Endodermal cell (in vitro differentiated cells): ENCODE measurements at places on chromosomes 3 and 15.

GRCh38 chr3:83039422-83039821 lies 1278.0 kb upstream of the GBE1 start:
- no peak for DNase-seq

DNA sequence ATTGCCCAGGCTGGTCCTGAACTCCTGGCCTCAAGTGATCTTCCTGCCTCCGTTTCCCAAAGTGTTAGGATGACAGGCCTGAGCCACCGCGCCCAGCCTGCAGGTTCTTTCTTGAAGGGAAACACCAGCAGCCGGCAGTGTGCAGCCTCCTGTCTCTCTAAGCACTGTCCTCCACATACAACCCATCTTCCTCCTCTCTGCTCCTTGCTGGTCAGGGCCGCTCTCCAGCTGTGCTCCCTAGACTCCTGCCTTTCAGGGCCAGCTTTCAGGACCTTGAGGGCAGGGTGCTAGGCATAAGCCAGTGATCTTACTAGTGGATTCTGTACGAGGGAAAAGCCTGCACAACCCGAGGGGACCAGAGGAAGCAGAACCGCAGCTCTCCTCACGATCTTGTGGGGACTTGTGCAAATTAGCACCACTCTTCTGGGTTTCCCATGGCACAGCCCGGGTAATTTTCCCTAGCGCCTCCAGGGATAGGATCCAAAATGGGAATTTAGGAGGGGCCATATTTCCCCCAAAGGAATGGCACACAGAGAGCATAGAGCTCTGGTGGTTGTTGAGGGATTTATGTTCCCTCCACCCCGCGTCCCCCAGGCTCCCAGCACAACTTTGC lies 18.2 kb upstream of the CORO2B start:
- DNase-seq: peak; percentile 50

- DNase-seq: peak; percentile 64
These were observed 10.4 kb downstream of the SLC28A1 start for GRCh38 chr15:84894736-84895425.

DNA sequence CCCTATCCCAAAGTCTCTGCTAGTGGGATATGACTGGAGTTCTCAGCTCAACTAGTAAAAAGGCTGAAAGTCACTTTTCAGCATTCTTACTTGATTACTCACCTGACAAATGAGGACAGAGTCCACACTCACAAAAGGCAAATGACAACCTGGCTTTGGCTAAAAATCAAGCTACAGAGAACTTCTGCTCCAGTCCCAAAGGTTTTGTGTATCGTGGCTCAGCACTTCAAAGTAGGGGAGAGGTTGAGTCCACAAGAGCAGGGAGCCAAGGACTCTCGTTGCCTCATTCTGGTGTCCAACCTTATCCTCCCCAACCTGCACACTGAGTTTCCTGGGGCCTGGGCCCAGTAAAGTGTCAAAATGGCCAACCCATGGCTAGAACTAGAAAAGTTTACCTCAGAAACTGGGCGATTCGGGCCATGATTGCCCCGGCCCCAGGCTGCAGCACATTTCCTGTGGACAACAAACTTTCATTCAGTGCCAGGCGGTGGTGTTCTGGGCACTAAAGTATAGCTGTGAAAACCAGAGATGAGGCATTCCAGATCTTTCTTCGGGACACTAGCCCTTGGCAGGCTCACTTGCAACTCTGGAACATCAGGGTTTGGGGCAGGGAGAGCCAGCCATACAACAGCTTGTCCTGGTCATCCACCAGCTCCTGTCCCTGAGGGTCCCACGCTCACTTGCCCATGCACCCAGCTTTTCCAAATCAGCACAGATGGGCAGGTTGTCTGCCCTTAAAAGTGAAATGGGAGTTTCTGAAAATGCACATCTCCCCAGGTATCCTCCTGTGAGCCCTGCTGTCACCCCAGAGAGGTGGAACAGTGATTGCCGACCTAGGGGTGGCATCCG lies 3.1 kb downstream of the ACAA1 start:
- peak; percentile 36 for DNase-seq

GRCh38 chr3:5498981-5499380 lies 311.5 kb downstream of the EDEM1 start:
- DNase-seq: no peak

DNA sequence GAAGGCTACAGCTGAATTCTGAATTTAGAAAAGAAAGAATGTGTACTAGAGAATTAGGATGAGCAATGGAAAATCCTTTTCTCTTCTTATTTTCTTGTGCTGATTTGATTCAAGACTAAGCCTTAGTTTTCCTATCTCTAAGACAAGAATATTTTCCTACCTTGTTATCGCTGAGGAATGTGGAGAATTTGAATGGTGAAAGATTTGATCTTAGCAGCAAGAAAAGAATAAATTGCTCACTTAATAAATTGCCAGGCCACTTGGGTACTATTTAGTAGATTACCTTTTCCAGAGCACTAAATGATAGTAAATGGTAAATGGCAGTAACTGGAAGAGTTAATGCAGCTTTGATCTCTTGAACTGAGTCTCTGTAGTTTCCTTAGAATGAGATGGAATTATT lies 145.7 kb upstream of the MEIS2 start:
- DNase-seq: no peak

GRCh38 chr3:48896936-48897335 lies 1.7 kb downstream of the SLC25A20 start:
- no peak for DNase-seq

DNA sequence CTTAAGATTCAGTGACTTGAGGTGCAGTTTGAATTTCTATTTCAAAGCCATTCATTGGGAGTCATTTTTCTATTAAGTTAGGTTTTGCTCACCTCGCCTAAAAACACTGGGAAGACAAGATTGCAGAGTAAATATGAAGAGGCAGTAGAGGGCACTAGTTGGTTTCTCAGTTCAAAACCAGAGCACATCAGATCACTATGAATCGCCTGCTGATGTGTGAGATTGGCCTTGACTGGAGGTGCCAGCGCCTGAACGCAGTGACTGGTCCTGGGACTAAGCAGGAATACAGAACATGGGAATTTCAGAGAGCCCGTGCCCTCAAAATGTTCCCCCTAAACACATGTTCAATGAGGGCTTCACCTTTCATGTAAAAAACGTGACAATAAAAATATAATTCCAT lies 229.0 kb downstream of the ITPR1 start:
- DNase-seq: no peak

DNA sequence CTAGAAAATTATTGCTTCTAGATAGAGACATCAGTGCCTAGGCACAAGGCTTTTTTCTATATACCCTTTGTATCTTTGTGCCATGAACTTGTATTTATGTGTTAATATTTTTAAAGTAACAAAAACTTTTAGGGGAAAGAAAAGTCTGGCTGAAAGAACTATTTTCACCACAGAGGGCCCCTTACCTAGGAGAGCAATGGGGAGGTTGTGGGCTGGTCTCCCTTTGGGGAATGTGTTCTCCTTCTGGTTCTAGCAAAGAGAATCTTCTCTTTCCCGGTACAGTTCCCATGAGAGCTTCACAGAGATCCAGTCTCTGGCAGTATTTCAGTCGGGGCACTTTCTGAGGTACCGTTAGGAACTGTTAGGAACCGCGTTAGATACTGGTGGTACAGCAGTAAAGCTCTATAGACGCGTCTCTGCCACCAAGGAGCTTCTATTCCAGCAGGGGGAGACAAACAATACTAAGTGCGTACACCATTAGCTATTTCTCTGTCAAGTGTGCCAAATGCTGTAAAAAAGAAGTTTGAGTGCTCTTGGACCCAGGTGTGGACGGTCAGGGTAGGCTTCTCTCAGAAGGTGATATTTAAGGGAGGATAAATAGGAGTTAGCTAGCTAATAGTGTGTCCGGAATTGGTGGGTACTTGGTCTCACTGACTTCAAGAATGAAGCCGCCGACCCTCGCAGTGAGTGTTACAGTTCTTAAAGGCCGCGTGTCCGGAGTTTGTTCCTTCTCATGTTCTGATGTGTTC lies 4.6 kb upstream of the EPB42 start:
- peak; percentile 76 for DNase-seq

DNA sequence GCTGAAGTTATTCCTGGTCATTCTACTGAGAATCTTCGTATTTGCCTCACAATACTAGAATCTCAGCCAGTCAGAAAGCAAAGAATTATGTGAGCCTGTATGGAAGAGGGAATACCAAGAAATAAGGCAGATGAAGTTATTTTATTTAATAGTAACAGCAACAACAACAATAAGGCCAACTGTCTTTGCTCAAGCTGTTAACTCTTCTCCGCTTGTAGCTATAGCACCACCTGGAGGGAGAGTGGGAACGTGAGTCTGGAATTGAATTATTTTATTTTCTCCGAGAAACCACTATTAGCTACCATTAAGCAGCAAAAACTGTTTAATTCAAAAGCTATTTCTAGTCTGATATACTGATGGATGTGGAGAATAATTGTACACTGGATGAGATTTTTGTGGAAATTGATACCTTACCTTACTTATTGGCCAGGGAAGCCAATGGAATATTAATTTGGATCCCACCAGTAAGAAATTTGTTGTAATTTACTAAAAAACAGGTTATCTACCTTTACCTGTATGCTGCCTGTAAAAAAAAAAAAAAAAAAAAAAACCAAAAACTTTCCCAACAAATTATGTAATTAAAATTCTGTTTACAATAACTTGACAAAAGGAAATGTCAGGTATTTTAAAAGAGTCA lies 50.1 kb downstream of the CALML4 start:
- peak; percentile 67 for DNase-seq

- peak; percentile 98 for DNase-seq
These were observed at the start of gene CNOT10 for GRCh38 chr3:32684800-32685542. TSS of gene CNOT10 (plus strand) at chr3:32685188. CDS start at chr3:32685461, 273 bp downstream.

DNA sequence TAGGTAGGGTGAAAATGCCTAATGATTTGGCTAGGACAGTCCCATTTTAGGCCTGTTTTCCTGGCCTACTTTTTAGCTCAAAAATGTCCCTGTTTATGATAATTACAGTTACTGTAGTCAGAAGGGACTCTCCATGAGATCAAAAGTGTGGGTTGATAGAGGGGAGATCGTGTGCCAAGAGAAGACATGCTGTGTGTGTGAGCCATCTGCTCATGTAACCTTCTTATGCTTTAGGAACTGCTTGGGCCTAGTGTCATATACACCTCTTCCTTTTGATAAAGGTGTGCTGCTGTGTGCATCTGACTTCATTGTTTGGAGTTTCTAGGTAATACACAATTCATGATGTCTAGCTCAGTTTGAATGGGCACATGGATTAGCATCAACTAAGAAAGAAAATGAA lies 786.5 kb downstream of the PDCD6IP start:
- no peak for DNase-seq

DNA sequence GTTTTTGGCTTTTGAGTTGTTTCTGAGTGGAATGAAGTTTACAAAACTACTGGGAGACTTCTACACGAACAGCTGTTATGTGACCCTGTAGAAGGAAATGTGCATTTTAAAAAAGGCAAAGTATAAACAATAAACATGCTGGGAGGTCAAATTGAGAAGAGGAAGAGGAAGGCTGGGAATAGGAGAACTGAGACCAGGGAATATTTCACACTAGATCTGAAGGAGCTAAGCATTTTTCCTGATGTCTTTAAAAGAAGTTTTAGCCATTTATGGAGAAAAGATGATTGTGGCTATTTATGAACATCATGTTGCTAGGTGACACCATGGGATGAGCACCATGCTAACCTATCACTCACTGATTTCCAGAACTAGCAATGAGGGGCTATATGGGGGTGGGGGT lies 76.3 kb upstream of the FAM98B start:
- no peak for DNase-seq

DNA sequence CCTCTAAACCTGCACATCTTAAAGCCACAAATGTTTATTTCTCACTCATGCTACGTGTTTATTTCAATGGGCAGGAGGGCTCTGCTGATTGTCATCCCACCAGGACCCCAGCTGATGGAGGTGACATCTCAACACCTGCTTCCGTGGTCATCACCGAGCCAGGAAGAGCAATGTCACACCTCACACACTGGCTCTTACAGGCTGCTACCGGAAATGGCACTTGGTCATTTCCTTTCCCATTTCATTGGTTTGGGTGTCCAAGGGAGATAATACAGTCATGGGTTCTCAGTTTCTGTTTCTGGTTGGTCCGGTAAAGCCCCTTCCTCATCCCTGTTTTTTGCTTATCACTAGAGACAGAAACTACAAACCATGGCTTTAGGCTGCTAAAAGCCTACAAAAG lies 41.9 kb downstream of the ABHD2 start:
- no peak for DNase-seq

GRCh38 chr3:124916837-124917409 lies 17.6 kb downstream of the MUC13 start:
- no peak for DNase-seq

GRCh38 chr3:97235611-97236315 lies 421.4 kb downstream of the EPHA6 start:
- DNase-seq: no peak

- no peak for DNase-seq
These were observed 230.5 kb upstream of the PROK2 start for GRCh38 chr3:72015463-72015862.

GRCh38 chr3:43727930-43728329 lies 37.2 kb downstream of the ABHD5 start:
- DNase-seq: no peak

DNA sequence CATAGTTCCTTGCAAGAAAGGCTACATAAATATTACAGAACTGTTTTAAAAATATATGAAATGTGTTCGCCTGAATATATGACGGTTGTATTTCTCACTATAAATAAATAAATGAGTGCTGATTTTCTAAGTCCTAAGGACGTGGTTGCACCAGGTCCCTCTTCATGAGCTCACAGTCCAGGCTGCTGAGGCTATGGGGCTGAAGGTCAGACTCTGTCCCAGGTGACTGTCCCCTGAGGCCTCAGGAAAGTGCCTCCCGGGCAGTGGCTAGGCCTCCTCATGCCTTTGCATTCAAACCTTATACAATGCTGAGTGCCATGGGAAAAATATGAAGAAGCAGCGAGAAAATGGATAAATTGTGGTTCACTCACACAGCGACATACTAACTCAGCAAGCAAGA lies 43.5 kb upstream of the SSR3 start:
- no peak for DNase-seq

DNA sequence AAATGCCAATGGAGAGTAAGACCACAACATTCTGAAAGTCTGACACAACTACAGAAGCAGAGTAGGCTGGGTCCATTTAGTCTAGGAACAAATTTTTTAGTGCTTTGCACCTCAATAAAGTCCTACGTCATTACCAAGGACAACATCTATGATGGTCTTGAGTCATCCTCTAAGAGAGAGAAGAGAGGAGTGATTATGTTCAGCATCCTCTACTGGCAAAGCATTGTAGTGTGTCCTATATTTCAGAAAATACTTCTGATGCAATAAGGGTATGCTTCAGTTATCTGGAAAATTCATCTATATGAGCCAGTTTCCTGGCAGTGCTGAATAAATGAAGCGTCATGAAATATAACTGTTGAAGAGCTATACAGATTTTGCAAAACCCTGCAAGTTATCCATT lies 95.6 kb downstream of the P2RY1 start:
- no peak for DNase-seq

GRCh38 chr3:128923576-128923975 lies 44.2 kb downstream of the ACAD9 start:
- DNase-seq: no peak

- DNase-seq: peak; percentile 65
These were observed 190.5 kb upstream of the NECTIN3 start for GRCh38 chr3:110881069-110881468.

DNA sequence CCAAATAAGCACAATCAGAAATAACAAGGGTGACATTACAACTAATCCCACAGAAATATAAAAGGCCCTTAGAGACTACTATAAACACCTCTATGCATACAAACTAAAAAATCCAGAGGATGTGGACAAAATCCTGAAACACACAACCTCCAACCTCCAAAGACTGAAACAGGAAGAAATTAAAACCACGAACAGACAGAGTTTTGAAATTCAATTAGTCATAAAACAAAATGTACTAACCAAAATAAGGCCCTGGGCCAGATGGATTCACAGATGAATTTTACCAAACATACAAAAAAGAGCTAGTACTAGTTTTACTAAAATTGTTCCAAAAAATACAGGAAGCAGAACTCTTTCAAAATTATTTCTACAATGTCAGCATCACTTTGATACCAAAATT lies 1043.6 kb downstream of the DIPK2A start:
- DNase-seq: no peak
